Fibroblast of skin of back (primary cell): ENCODE measurements at places on chromosomes 5 and 9.

DNA sequence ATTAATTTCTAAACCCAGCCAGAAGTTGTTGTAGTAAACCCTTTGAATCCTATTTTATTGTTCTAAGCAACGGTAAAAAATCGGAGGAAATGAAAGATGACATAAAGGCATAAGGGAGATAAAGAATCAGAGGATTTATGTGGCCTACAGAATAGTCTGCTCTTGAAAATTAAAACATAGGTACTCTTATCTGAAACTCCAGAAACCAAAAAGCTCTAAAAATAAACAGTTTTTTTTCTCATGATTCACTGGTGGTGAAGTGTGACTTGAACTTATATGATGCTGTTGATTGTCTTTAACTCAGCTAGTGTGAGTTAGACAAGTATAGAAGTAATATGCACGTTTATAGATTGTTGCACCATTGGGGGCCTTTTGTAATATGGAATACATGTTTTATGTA lies 80.3 kb downstream of the HSD17B4 start:
- DNase-seq = no peak

DNA sequence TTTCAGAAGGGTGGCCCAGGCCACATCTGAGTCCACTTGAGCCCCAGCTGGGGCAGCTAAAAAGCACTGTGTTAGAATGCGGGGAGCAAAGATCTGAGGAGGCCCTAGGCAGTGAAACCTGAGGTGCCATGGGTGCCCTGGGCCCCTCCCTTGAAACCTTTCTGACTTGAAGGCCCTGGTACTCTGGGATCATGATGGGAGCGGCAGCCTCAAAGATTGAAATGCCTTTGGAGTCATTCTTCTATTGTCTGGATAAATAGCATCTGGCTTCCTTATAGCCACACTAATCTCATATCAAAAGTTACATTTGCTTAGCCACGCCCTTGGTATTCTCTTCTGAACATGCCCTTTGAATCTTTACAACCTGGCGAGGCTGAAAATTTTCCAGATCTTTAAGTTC lies 7.7 kb upstream of the SEMA5A start:
- no peak for DNase-seq

- DNase-seq = peak; percentile 42
Observed at GRCh38 chr5:16934677-16935153, 1.4 kb downstream of the MYO10 start.

GRCh38 chr9:105168870-105169319 lies 75.6 kb upstream of the SLC44A1 start:
- DNase-seq = no peak

DNA sequence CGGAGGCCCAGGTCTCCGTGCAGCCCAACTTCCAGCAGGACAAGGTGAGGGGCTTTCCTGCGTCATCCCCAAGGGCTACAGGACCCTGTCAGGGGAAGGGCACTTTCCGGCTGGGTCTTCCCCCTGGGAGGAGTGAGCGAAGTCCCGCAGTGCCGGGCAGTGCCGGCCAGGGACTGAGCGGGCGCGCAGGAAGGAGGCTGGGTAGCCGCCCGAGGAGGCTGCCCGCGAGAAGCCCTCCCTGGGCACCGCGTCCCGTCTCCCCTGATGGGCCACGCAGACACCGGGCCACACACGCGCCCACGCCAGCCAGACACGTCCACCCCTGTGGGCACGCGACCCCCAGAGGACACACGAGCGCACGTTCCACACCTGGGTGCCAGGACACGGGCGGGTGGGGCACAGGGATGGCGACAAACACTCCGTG lies 357 bp downstream of the PTGDS start:
- DNase-seq = no peak

DNA sequence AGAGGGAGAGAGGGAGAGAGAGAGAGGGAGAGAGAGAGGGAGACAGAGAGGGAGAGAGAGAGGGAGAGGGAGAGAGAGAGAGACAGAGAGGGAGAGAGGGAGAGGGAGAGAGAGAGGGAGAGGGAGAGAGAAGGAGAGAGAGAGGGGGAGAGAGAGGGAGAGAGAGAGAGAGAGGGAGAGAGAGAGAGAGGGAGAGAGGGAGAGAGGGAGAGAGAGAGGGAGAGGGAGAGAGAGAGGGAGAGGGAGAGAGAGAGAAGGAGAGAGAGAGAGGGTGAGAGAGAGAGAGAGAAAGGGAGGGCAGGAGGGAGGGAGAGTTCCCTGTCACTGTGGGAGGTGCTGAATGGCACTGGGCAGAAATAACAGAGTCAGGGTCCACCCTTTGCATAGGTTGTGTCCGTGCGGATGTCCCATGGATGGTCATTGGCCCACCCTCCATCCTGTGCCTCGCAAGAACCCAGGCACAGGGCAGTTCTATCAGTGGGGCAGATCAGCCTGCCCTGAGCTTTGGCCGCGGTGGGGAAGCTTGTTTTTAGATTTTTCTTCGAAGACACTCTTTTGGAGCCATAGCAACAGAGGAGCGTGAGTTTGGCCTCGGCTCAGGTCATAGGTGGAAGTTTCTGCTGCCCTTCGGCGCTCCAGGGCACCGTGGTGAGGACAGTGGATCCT lies 30.1 kb downstream of the ADAMTSL2 start:
- DNase-seq = no peak

GRCh38 chr9:19465586-19466279 lies 56.9 kb downstream of the ACER2 start:
- DNase-seq = no peak

- DNase-seq = no peak
Observed at GRCh38 chr5:141041427-141041785, 9.8 kb upstream of the PCDHB1 start.

- DNase-seq = peak; percentile 37
Observed at GRCh38 chr9:120723565-120723964, 9.3 kb upstream of the MEGF9 start.

DNA sequence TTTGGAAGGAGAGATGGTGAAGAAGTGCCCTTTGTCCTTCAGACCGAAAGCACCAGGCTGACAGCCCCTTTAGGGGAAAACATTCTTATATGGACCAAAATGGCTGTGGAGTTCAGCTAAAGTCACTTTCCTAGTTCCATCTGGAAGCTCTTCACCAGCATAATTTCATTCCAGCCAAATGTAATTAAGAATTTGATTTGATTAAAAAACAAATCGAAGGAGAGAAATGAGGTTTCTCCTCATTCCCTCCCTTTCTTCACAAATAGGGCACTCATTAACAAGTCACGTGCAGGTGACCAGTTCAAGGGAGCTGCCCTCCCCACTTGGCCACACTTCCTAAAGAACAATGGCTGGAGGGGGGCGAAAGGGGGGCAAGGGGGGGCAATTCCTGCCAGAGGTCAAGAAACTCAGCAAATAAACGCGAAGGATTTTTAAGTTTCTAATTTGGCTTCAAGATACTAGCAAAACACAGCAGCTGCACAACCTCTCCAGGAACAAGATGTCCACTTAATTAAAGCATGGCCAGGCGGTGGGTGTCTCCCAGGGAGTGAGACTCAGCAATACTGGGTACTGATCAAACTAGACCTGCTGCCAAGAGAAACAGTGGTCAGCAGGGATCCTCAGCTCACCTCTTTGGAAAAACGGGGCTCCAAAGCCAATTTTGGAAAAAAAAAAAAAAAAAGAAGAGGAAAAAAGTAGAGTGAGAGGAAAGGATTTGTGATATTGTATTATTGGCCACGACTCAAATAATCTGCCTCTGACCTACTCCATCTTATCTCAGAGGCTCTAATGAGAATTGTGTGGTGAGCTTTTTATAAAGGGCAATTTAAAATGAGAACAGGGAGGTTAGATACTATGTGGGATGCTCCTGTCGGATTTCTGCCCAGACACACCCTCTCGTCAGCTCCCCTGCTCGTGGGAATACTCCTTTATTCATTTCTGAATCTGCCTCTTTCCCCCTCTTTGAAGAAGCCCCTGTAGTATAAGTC lies 254.3 kb downstream of the ZSWIM6 start:
- no peak for DNase-seq

GRCh38 chr5:21688655-21689054 lies 1164.5 kb downstream of the CDH12 start:
- peak; percentile 34 for DNase-seq

DNA sequence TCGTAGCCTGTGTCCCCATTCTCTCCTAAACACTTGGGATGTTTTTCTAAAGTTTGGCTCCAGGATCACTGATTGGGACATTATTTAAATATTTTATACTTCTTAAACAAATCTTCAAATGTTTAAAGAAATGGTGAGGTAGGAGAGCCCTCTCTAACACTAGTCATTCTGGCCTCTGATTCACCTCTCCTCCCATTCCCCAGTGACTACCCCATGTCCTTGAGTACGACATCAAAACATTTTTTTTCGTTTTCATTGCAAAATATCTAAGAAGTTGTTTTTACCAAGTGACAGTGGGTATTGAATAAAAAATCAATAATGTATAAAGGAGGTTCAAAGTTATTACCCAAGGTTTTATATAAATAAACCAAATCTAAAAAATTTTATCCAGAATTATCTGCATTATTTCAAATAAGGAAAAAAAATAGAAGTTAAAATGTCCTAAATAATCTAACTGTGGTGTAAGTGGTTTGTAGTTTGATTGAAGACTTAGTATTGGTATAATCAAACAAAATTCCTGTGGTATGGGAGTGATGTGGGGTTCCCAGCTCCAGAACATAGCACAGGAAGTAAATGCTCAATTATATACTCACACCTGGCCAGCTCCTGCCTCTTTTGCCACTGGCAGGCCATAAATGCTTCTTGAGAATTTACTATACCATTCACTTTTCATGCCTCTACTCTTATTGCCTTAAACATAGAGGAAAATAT lies 51.1 kb downstream of the MAST4 start:
- DNase-seq = peak; percentile 5

GRCh38 chr5:120463991-120464626 lies at the start of gene PRR16:
PRR16 (plus strand) TSS chr5:120464300.
- DNase-seq = peak; percentile 80

DNA sequence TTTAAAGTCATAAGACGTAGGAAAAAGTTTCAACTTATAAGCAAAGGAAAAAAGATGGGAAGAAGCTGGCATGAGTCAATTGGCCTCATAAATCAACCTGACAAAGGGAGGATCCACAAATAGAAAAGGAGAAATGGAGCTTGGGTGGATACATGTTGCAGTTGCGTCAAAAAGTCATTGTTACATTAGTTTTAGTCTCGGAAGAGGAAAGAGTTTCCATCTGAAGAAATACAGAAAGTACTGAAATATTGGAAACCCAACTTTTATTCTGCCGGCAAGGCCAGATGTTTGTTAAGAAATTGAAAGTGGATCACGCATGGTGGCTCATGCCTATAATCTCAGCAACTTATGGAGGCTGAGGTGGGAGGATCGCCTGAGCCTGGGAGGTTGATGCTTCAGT lies 11.3 kb upstream of the TIMD4 start:
- no peak for DNase-seq

- DNase-seq = no peak
Observed at GRCh38 chr9:2086971-2087370, 71.8 kb downstream of the SMARCA2 start.

GRCh38 chr9:114097613-114098020 lies 1.5 kb downstream of the KIF12 start:
- no peak for DNase-seq

- no peak for DNase-seq
Observed at GRCh38 chr5:154276261-154276972, 85.9 kb downstream of the GALNT10 start.

GRCh38 chr5:118894709-118895108 lies 93.6 kb downstream of the DTWD2 start:
- DNase-seq = no peak

- no peak for DNase-seq
Observed at GRCh38 chr5:64347309-64347708, 158.5 kb upstream of the RGS7BP start.

DNA sequence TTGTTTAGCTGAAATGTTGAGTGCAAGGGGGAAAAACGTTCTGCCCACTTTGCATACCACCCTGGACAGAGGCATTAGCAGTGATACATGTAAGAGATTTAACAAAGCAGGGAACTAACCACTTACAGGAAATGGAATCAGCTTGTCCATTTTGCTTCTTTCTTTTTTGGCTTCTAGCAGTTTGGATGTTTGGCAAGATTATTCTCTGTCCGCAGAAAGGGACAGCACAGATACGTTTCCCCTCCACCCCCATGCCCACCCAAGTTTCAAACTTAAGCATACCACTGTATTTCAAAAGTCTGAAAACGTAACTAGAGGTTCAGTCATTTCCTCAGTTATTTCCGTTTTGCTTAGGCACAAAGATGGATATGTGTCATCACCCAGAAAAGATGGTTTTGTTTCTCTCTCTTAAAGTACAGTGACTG lies 118.4 kb downstream of the GDNF start:
- peak; percentile 42 for DNase-seq

DNA sequence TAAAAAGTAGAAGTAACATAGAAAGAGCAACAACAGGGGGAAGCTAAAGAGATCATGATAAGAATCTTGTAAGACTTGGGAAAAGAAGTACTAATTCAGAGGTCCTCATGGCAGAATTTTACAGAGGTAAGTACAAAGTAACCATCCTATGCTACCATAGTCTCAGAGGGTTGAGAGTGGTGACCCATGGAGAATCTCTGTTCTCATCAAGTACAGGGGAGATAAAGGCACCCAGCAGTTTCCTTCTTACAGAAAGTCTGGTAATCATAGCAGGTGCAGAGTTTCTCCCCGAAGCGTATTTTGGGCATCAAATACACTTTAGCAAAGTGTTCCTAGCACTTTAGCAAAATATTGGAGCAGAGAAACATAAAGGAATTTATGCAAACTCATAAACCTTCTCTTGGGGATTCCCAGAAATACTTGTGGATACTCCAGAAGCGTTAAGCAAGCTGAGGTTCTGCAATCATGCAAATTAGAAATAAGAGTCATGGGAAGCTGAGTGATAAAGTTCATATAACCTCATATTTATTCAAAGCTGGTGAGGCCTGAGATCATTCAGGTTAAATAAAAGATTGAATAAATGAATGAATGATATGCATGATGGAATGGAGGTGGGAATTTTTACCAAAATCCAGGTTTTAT lies 101.0 kb upstream of the SMC2 start:
- DNase-seq = no peak

DNA sequence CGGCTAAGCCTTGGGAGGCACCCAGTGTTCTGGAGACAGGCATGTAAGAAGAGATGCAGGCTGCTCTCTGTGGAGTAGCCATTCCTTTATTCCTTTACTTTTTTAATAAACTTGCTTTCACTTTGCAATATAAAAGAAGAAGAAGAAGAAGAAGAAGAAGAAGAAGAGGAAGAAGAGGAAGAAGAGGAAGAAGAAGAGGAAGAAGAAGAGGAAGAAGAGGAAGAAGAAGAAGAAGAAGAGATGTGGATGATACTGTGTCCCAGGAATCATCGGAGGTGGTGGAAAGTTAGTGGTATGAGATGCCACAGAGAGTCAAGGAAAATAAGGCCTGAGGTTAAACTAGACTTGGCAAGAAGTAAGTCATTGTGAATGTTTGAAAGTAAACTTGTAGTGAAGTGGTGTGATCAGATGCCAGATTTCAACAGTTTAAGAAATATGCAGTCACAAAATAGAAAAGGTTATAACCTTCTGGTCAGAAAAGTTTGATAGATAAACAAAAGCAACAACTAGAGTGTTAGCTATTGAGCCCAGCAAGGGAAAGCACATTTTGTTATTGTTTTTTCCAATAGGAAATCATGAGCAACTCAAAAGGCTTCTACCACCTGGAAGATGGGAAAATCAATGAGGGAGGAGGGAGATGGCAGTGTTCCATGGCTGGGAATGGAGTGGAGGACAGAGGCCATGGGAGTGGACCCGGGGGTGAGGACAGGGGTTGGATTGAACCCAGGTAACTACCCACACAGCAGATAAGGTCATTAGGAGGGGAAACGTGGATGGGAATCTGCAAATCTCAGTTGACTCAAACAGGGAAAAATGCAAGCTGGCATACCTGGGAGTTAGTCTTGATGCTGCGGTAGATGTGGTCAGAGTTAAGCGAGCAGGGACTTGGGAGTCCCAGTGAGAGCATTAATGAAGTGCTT lies 16.8 kb downstream of the AOPEP start:
- DNase-seq = no peak

- DNase-seq = no peak
Observed at GRCh38 chr9:34520096-34520495, 2.7 kb downstream of the ENHO start.

GRCh38 chr5:167649471-167649870 lies 642.0 kb upstream of the WWC1 start:
- no peak for DNase-seq
